ENCODE measurements at places on chromosomes 3 and 15.

DNA sequence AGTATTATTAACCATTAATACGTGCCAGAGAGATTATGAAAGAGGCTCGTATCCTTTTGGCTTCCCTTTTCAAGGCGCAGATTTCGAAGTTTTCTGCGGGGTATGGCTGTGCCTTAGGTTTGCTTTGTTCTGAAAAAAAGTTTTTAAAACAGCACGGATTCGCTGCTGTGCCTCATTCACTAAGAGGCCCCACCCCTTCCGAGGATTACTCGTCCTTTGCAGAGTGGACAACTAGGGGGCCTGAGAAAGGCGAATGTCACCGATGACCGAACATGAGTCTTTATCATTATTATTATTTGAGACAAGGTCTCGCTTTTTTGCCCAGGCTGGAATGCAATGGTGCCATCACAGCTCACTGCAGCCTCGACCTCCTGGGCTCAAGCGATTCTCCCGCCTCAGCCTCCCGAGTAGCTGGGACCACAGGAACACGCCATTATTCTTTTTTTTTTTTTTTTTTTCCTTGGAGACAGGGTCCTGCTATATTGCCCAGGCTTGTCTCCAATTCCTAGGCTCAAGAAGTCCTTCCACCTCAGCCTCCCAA, 684 bp upstream of the RPS27L start:
- peak; percentile 34 for DNase-seq

GRCh38 chr3:53026382-53027162, 19.3 kb downstream of the SFMBT1 start:
- no peak for DNase-seq

DNA sequence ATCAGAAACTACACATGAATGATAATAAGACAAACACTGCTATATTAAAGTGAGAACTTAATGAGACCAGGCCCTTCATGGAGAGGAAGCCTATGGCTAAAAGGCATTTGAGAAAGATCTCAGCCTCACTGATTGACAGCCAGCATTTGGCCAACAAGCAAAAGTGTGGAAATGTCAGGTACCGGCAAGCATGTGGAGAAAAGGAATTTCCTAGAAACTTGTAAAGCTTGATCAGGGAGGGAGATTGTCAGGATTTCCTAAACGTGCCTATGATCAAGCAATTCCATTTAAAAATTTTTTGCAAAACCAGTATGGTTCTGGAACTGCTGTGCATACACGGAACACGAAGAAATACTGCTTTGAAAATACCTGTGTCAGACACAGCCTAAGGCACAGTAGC, 220.3 kb upstream of the ATP10A start:
- DNase-seq = no peak

GRCh38 chr3:172625404-172625803, 85.5 kb downstream of the NCEH1 start:
- no peak for DNase-seq

- peak; percentile 42 for DNase-seq
Measured at GRCh38 chr3:153624310-153625030, 462.4 kb downstream of the RAP2B start.

- DNase-seq = no peak
Measured at GRCh38 chr3:10558736-10559135, 53.4 kb upstream of the ATP2B2 start.

GRCh38 chr3:34676436-34676835, 878.0 kb downstream of the PDCD6IP start:
- no peak for DNase-seq

GRCh38 chr15:68032672-68033071, 21.4 kb upstream of the PIAS1 start:
- no peak for DNase-seq

- DNase-seq = no peak
Measured at GRCh38 chr15:42157981-42158765, 1.7 kb upstream of the PLA2G4F start.

GRCh38 chr3:153338487-153338886, 176.5 kb downstream of the RAP2B start:
- no peak for DNase-seq

DNA sequence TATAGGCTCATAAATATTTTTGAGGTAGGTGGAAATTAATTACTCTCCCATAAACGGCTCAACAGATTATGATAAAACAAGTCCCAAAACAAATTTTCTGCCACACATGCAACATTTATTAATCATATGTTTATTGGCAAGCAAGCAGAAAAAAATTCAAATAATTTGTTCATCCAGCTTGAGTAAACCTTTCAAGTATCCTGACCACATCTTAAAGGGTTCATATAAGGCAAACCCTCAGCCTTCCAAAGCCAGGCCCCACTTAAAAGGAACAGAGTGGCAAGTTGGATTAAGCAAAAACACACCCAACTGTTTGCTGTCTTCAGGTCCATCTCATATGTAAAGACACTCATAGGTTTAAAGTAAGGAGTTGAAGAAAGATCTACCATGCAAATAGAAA, 1042.3 kb downstream of the DIPK2A start:
- no peak for DNase-seq

DNA sequence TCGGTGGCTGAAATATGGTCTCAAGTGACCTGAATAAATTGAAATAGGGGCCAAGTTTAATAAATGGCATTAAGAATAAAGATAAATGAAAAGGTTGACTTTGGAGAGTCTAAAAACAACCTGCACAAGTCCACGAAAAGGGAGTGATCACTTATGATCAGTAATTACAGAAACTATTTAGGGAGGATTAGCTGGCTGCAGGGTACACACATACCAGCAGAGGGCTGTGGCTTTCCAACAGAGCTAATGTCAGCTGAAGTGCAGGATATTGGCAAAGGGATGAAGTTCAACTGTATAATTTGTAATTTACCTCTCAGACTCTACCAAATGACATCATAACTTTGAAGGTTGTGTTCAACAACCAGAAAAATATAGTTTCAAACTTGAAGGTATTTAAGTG, 86.8 kb downstream of the SYNPR start:
- no peak for DNase-seq

DNA sequence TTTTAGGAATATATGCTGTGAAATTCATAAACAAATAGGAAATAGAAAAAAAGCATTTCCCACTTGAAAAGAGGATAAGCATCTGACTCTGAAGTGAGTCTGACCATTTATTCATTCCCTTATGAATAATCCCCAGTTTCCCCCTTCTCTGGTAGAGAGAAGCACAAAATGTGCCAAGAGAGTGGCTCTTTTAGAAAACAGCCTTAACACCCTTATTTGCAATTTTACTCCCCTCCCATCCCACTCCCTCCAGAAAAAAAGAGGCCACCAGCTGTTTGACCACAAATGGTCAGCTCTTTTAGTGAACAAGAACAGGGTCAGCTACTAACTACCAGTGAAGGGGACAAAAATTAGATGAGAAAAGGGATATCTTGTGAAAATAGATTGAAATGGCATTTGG, 184.5 kb upstream of the ADAMTS9 start:
- no peak for DNase-seq

DNA sequence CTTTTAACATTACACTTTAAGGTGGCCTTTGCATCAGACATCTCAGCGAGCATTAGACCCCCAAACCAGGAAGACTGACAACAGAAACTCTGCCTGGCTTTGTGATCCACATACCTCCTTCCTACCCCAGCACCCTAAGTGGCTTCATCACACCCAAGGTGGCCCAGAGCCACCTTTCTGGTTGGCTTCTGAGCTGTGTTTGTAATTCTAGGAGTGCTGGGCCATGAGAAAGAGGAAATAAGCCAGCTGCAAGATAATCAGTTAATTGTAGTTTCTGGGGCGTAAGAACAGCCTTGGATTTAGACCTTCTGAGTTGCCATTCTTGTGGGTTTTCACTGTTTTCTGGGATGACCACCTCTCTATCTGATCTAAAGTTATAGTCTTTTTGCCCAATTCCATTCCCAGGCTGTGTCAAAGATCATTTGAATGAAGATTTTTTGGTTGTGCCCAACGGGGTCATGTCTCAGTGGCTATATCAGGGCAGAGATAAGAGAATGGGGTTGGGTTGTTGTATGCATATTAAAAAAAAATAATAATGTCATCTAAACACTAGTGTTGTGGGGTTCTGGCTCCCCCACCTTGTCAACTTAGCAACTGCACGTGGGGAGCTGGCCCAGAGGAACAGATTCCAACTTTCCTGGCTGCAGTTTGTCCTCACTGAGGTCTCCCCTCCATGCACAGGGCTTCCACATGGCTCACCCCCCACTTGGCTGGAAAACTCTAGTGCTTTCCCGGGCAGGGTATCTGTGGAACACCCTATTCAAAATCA, 234.8 kb upstream of the WNT5A start:
- no peak for DNase-seq

- DNase-seq = peak; percentile 64
Measured at GRCh38 chr3:126982126-126982470, 817 bp upstream of the PLXNA1 start.

DNA sequence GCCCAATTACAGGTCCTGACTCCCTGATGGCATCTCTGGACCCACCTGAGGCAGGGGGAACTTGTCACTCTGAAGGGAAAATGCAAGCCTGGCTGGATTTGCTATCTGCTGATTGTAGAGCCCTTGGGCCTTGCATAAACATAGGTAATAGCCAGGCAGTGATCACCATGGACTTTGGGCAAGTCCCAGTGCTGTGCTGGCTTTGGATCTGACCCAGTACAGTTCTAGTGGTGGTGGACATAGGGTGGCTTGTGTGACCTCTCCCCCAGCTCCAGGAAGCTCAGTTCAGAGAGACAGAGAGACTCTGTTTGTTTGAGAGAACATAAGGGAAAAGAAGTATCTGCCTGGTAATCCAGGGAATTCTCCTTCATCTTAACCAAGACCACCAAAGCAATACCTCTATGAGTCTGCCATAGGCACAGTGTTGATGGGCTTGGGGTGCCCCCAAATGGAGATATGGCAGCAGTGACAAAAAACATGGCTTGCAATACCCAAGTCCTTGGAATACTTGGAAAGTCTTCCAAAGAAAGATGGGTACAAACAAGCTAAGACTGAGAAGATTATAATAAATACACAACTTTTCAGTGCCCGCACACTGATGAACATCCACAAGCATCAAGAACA, 348.5 kb downstream of the PYDC2 start:
- no peak for DNase-seq

DNA sequence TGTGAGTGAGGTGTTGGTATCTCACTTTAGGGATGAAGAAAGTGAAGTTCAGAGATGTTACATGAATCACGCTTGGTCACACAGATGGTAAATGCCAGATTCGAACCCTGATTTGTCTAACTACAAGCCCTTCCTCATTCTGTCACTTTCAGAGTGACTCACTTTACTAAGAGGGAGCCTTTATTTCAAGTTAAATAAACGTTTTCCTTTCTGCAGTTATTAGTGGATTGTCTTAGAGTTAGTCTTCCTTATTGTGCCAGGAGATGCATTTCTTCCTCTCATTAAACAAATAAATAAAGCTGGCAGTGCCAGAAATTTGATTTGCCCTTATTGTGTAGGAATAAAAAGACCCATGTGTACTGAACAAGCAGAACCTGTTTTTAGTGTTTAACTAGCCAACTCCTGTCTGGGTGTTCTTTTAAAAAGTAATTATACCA, 162.5 kb downstream of the AKAP13 start:
- no peak for DNase-seq

GRCh38 chr3:110526777-110527727, 544.6 kb upstream of the NECTIN3 start:
- no peak for DNase-seq

DNA sequence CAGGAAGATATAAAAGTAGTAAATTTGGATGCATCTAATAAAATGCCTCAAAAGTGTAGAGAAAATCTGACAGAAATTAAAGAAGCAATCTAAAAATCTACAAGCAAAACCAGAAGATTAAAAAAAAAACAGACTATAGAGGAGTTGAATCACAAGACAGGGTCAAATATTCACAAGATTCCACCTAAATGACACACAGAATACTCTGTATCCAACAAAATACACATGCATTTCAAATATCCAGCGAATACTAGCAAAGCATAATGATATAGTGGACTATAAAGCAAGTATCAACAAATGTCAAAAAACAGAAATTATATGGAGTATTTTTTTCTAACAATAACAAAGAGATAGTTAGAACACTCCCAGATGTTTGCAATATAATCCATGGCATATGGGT, 20.5 kb upstream of the ACTC1 start:
- no peak for DNase-seq

GRCh38 chr3:164477403-164477802, 600.9 kb downstream of the SI start:
- DNase-seq = no peak

GRCh38 chr3:150454085-150454484, 46.0 kb downstream of the TSC22D2 start:
- DNase-seq = no peak

DNA sequence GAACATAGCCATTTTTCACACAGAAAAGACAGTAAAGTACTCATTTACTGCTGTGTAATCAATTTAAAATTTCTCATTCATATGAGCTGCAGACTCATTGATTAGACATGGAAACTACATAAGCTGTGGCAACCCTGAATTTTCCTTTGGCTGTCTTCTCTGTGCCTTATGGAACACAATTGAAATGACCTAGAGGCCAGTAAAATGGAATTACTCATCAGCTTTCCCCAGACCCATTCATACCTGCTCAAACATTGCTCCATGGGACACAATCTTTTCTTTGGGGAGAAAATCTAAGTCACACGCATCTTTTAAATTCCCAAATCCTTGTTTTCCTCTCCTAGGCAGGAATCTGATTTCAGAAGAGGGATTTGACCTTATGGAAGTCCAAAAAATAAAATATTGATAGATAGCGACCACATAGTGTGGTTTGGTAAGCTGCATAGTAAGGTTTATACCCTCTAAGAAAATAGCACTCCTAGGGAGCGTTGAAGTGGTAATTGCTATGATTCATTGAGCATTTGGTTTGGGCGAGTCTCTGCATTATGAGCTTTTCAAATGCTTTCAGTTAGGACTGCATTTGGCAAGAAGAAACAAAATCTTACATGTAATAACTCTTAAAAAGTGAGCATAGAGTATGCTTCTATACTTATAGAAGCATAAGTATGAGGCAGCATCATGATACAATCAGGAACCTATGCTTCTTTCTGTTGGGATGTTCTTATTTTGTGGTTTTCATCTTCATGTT, 243.4 kb upstream of the GADL1 start:
- no peak for DNase-seq

DNA sequence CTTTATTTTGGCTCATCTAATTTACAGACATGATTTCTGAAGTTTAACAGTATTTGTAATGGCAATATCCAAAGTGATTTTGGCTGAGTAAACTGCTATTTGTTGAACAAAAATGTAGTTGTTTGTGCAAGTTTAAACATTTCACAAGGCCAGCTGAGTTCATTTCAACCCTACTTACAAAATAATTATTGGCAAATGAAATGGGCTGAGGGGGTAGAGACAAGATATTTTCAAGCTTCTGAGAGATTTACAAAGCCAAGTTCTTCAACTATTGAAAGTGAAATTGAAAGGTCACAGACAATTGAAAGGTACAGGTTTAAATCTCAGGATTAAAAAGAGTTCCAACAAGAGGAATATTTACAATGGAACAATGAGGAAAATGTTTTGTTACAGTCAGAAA, 77.1 kb downstream of the DUT start:
- DNase-seq = no peak

GRCh38 chr15:101019366-101019896, 100.3 kb downstream of the LRRK1 start:
- DNase-seq = no peak

DNA sequence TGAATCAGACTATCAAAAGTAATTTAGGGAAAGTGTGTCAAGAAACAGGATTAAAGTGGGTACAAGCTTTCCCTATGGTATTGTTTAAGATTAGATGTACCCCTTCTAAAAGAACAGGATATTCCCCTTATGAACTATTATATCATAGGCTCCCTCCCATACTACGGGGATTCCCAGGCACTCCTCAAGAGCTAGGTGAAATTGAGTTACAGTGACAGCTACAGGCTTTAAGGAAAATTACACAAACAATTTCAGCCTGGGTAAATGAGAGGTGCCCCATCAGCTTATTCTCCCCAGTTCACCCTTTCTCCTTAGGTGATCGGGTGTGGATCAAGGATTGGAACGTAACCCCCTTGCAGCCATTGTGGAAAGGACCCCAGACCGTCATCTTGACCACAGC, 240.8 kb upstream of the CNTN6 start:
- DNase-seq = no peak
